ENCODE measurements at places on chromosomes 7 and 10. TPM values are rescaled to one million over a fixed set of nuclear protein-coding genes. Genes with fewer than 3 reads are reported as not detected.

Gene CYP3A7
- 0.07 TPM for total RNA-seq

Gene ATOH7
- total RNA-seq: not detected

Gene ABCC2
- total RNA-seq: 0.71 TPM

Gene CDHR3
- 1.9 TPM for total RNA-seq

Gene PAX4
- not detected for total RNA-seq

Gene DRGX
- total RNA-seq: not detected

Gene ZPBP
- total RNA-seq: not detected

Gene SEMA3A
- total RNA-seq: 35.9 TPM
